ENCODE measurements at places on chromosomes 1 and 21. TPM values are rescaled to one million over a fixed set of nuclear protein-coding genes. Genes with fewer than 3 reads are reported as not detected.
A peak's percentile ranks its signal among the peaks of the same experiment; 100 is the strongest.

GRCh38 chr1:212228591-212229119 lies 56.6 kb upstream of the PPP2R5A start:
- DNase-seq: no peak

GRCh38 chr1:1264868-1265272 lies 8.8 kb downstream of the UBE2J2 start:
- peak; percentile 69 for DNase-seq

DNA sequence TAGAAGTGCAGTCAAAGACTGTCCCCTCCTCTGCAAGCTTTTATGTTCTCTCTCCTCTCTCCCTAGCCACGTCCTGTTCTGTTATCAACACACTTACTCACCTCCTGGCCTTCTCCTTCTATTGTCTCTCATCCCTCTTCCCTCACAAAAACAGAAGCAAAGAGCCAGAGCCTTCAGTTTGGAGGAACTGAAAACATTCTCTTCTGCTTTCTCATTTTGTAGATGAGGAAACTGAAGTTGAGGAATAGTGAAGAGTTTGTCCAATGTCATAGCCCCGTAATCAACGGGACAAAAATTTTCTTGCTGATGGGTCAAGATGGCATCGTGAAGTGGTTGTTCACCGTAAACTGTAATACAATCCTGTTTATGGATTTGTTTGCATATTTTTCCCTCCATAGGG lies 1.9 kb downstream of the NLRP3 start:
- no peak for DNase-seq

- DNase-seq: no peak
These were observed 90.4 kb downstream of the KIF26B start for GRCh38 chr1:245245021-245245667.

- no peak for DNase-seq
These were observed 2.1 kb downstream of the ARMH1 start for GRCh38 chr1:44676484-44677200.

GRCh38 chr1:34199927-34200326 lies 23.2 kb downstream of the C1orf94 start:
- DNase-seq: no peak

DNA sequence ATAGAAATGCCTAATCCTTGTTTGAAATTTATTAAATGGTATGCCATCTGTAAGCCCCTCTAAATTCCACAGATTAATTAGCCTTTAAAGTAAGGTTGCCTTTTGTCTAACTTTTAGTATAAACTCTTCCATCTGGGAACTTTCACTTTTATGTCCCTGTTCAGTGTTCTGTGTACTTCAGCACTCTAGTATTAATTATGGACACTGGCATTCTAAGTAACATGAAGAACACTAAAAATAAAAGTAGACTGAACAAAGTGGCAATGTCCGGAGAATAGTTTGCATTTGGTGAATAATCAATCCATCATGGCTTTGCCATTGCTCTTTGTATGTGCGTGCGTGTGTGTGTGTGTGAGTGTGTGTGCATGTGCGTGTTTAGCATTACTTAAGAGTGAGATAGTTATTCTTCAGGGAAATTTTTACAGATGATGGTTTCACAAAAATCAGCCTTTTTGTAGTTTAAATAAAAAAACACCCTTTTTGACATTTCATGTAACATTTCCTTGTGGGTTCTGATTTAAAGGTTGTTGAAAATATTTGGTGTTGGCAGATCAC lies 51.1 kb downstream of the ATF6 start:
- no peak for DNase-seq

DNA sequence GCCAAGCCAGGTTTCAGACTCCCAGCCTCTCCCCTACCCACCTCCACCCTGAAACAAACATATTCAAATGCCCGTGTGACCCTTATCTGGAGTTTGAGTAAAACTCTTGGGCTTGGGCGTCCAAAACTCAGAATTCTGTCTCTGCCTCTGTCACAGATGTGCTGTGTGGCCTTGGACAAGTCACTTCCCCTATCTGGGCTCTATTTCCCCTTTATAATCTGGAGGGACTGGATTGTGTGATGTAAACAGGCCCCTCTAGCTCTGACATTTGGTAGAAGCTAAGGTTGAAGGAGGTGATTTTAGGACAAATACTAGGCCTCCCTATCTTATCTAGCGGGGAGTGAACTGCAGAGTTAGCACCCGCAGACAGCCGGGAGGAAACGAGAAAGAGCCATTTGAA lies 67.5 kb downstream of the IGSF21 start:
- DNase-seq: no peak

GRCh38 chr1:195849180-195849579 lies 759.1 kb downstream of the KCNT2 start:
- no peak for DNase-seq

- no peak for DNase-seq
These were observed 15.6 kb upstream of the CSF1 start for GRCh38 chr1:109894823-109895719.

Gene ZNF648
- 0.27 TPM for total RNA-seq

Gene PODN
- 0.23 TPM for total RNA-seq

Gene PLEKHN1
- 3.0 TPM for total RNA-seq

All from WTC11 (cell line).